CD4-positive, alpha-beta T cell treated with Interleukin-6 for 4 hours (primary cell): ENCODE measurements at places on chromosomes 1 and 21.

GRCh38 chr1:195186544-195186943 is 1421.7 kb downstream of the KCNT2 start:
- no peak for DNase-seq

- DNase-seq, result no peak
Observed at GRCh38 chr1:55127827-55128343, 87.3 kb downstream of the USP24 start.

GRCh38 chr21:15686506-15686905 is 43.3 kb upstream of the USP25 start:
- no peak for DNase-seq

DNA sequence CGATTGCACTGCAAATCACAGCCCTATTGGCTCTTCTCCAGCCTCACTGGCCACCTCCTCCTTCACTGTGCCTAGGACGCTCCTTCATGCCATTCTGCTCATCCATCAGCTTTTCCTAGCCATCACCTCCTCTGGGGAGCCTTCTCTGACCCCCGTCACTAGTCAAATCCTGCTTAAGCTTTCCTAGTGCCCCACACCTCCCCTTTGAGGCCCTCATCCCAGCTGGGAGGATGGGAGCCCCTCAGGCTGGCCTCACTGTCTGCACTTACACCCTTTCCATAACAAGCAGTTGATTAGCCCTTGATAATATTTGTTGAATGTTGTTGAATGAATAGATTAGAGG is 50.7 kb downstream of the KLHDC7A start:
- no peak for DNase-seq

DNA sequence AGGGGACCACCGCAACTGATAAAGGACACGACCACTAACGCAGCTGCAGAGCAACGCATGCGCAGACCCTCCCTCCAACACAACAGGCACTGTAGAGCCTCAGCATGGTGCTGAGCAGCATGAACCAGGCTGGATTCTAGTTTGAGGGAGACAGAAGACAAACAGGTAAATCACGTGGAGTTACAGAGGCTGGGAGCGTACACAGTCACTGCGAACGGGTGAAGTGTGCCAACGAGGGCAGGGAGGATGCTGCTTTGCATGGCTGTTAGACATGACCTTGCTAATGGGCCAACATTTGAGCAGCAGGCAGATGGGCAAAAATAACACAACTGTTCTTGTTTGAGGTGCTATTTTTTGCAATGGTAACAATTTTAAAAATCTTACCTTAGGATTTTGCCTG is 55.2 kb upstream of the NADK start:
- no peak for DNase-seq

DNA sequence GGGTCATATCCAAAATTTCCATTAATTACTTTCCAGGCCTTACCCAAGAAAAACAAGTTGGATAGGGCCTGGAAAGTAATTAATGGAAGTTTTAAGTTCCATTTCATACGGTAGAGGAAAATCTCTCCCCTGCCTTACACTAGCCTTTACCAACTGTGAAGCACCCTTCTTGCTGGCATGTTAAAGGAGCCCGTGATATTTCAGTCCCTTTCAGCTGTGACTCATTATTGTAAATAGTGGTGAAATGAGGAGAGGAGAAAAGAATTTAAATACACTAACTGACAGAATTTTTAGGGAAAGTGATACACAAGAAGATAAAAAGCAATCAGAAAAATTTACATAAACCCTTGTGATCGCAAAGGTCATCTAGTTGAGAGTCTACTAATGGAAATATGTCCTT is 20.3 kb upstream of the KAZN start:
- no peak for DNase-seq

GRCh38 chr1:116999596-116999995 is 2.0 kb upstream of the CD101 start:
- no peak for DNase-seq

- DNase-seq, result no peak
Observed at GRCh38 chr1:202002507-202002906, 7.9 kb upstream of the ELF3 start.

GRCh38 chr1:152546704-152547103 is 19.9 kb downstream of the LCE3E start:
- no peak for DNase-seq

GRCh38 chr1:38273196-38273804 is 226.7 kb upstream of the POU3F1 start:
- DNase-seq, result no peak

DNA sequence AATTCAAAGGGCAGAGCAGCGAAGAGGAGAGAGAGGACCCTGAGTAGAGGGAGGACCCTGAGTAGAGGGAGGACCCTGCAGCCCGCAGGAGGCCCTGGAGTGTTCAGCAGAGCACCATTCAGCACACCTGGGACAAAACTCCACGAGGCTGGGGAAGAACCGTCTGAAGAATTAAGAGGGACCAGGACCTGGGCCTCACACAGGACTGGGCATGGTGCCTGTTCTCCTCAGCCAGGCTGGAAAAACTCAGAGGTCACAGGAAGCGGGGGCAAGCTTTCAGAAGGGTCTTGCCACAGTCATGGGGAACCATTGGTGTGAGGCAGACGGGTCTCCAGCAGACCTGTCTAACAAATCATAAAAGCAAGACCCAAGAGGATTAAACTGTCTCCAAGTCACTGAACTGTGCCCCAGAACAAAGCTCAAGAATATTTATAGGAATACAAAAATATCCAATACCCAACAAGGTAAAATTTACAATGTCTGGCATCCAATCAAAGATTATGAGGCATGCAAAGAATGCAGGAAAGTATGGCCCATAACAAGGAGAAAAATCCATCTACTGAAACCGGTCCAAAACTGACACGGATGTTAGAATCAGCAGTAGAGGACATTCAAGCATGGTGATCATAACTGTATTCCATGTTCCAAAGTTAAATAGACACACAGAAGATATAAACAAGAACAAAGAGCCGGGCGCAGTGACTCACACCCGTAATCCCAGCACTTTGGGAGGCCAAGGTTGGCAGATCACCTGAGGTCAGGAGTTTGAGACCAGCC is 30.6 kb downstream of the MORN1 start:
- no peak for DNase-seq

GRCh38 chr1:8752921-8753713 is 64.3 kb downstream of the RERE start:
- no peak for DNase-seq

- DNase-seq, result no peak
Observed at GRCh38 chr1:233140974-233141373, 154.6 kb downstream of the PCNX2 start.
